ENCODE measurements at places on chromosomes 12 and 14.

GRCh38 chr14:30211326-30211725 lies 283.7 kb upstream of the PRKD1 start:
- no peak for DNase-seq

DNA sequence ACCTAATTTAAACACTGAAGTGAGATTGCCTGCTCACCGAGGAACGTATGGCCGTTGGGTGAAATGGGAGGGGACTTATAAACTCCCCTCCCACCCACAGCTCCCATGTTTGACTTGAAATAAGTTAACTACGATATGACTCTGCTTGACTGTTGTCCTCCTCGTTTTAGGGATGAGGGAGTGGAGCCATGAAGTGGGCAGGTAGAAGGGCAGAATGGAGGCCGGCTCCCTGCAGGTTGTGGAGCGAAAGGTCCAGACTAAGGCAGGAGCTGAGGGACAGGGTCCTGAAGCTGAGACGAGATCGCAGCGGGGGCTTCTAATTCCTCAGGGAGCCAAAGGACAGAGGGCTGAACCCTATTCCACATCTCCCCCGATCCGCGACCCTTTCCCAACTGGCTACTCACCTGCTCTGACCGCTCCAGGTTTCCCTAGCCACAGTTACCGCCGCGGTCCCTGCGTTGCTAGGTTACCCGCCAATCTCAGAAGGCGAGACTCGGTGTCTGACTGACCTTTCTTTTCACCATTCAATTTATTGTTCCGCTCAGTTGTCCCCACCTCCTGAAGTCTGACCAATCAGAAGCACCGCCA lies 577 bp upstream of the TPCN1 start:
- no peak for DNase-seq

DNA sequence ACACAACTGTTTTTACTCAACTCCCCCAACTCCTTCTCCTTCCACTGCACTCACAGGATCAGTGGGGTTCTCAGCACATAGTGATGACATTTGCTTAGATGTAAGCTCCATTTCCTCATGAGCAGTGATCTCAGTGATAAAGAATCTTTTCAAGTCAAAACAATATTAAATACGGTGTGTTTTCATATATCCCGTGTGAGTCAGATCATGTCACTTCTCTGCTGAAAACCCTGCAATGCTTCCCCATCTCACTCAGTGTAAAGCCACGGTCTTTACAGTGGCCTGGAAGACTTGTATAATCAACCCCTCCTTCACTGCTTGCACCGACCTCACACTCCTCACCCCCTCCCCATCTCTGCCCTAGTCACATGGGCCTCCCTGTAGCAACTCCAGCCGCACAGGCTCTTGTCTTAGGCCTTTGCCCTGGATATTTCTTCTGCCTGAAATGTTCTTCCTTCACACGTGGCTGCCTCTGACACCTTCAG lies 149.7 kb upstream of the ARHGAP5 start:
- DNase-seq, result no peak

DNA sequence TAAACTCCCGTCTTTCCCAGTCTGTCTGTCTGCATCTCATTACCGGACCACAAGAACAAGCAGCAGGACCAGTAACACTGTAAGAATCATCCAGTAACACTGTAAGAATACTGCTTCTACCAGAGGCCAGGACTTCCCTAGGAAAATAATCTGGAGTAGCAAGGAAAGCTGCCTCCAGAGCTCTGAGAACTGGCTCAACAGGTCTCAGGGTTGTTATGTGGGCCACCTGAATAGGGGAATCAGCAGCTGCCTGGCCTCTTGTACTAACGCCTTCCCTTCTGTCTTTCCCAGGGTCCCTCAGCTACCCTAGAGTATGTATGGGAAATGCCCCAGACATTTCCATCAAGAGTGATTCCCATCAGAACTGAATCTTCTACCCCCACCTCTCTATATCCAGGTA lies 954 bp upstream of the SLC39A2 start:
- no peak for DNase-seq

- peak; percentile 82 for DNase-seq
These were observed 5.3 kb upstream of the ACACB start for GRCh38 chr12:109110988-109111495.

DNA sequence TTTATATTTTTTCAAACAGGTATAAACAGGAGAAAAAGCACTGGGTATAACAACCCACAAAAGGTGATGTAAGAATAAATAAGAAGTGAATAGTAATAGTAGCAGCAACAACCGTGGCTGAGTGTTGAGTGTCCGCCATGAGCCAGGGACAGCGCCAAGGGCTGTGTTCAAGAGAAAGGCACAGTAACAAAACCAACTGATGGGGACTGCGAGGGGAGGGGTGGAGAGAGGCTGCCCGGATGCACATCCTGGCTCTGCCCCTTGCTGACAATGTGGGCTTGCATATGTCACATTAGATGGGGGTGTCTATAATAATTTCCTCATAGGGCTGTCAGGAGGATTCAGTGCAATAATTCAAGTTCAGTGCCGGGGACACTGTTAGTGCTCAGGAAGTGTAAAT lies 912.4 kb downstream of the VRK1 start:
- no peak for DNase-seq

DNA sequence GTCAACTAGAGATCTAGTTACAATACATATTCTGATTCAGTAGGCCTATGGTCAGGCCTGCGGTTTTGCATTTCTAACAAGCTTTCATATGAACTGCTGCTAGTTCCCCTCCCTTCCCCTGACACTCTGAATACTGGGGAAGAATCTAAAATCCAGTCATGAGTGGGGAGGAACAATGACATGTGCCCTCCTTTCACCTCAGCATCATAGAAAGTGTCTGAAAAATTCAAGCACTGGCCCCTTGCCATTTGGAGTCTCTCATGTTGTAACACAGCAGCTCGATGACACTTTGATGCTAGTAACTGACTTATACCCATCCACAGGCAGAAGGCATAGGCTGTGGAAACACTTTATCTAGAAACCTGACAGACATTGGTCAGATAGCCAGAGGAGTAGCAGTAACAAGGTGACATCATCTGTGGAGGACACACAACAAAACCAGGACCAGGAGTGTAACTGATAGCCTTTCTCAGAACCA lies 161.9 kb upstream of the RASSF8 start:
- no peak for DNase-seq

DNA sequence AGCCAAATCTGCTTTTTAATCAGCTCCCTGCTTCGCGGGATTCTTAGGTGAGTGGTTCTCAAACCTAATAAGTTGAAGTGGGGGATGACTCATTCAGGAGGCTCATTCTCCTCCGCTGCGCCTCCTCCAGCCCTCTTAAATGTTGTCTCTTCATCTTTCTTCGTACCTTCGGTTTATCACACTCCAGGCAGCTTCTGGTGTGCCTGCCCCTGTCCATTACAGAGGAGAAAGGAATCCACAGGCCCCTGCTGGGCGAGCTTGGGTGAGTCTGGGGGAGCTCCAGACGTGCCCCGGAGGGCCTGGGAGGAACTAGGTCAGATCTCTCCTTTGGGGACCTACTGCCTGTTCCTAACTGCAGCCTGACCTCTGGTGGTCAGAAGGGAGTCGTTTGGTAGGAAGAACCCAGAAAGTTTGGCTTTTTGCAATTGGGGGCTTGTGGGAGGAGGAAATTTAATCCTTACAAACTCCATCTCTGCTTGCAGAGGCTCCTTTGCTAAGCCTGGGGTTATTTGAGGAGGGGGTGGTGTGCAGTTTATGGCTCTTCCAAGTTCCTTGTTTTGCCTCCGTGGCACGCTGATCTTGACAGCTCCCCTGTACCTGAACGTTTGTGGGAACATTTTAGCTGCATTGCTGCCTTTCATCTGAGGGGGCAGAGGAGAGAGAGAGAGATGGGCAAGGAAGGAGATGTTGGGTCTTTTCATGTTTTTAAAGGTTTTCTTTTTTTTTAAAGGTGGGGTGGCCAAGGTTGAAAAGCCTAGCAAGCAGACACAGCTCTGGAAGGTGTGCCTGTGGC lies 84.1 kb upstream of the GNG2 start:
- DNase-seq, result peak; percentile 59

DNA sequence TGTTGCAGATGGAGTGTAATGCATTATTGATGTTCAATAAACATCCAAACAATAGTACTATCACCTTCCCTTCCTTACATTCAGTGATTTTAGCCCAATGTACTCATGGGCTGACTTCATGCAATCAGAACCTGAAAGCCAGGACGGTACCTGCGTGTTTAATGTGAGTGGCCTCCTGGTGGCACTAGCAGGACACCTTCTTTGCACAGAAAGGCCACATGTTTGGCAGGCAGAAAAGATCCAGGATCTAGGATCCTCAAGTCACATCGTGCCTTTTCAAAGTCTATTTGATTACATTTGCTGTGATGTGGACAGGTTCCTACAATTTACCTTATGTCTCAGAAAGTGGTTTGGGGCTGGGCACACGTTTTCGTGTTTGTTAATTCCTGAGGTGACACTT lies 82.9 kb downstream of the NEDD1 start:
- no peak for DNase-seq

Data from SHP77 treated with DMSO at 0.1 percent for 48 hours (cell line).